ENCODE measurements at places on chromosomes 12 and 14. TPM values are rescaled to one million over a fixed set of nuclear protein-coding genes. Genes with fewer than 3 reads are reported as not detected.

Gene CGRRF1
- 13.3 TPM for total RNA-seq

Gene PAN2
- 64.2 TPM for total RNA-seq

Gene KLHL33
- 0.05 TPM for total RNA-seq

DNA sequence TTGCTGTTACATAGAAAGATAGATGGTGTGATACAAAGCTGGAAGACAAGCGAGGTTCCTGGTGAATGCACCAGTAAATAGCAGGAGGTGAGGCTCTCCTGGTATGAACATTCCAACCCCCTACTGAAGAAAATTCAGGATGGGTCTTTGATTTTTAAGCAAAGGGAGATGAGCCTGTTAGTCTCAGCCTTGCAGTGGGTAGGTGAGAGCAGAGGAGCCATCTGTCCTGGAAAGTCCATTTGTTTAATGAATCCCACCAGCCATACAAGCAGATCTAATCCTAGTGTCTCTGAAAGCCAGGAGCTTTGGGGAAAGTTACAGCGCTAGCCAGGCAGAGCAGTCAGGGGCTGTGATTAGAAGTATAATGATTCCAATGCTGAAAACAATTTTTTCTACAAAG is 234.8 kb upstream of the FOXN3 start:
- no peaks in the 10 kb centered on the region for H3K27me3 ChIP-seq
- DNase-seq: no peak
- no peaks in the 10 kb centered on the region for H3K36me3 ChIP-seq

GRCh38 chr14:97709552-97709951 is 912.4 kb downstream of the VRK1 start:
- peak; percentile 56 for DNase-seq
- no peak overlapping the region for H3K4me3 ChIP-seq
- H3K27ac ChIP-seq: no peak overlapping the region
- H3K4me1 ChIP-seq: peaks cover 77% of the 10 kb centered on the region

DNA sequence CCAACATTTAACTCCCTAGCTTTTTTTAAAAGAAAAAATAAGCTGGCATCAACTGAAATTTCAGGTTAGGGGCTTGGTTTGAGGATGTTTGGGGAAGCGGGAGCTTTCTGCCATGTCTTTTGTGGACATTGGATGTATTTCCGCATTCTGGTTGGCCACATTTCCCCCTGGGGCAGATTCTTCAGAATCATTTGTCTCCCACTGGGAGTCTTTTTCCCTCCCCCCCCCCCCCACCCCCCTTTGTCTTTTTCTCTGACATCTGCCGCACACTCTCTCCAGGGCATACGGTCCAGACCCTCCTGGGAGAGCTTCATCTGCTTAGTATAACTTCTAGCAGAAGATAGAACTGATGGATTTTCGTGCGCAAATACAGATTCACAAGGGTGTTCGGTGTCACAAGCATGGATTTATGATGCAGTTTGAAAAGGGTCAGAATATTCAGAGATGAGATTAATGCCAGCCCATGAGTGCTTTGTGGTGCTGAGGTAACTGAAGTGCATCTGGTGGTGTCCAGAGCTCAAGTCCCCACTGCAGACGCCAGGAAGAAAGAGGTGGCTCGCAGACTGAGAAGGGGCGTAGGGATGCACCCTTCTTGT is 40.2 kb downstream of the ETV6 start:
- no peak for DNase-seq
- H3K27ac ChIP-seq: no peak overlapping the region
- H3K27me3 ChIP-seq: no peaks in the 10 kb centered on the region
- peaks cover 6% of the 10 kb centered on the region for H3K4me1 ChIP-seq
- peaks cover 18% of the 10 kb centered on the region for H3K36me3 ChIP-seq

DNA sequence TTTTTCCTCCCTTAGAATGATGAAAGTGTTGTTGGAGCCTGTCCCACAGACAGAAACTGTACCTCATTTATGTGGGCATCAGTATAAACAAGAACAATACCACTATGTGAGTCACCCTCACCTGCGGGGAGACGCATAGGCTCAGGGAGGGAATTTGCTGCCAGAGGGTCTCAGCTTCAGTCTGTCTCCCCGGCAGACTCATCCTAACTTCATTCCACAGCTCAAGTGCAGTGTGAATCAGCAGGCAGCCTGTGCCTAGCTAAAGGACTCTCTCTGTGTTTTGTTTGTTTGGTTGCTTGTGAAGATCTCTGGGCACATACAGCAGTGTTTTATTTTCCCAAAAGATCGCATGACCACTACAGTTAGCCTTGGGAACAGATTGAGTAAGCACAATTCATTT is 98.9 kb downstream of the PRKCH start:
- H3K4me3 ChIP-seq: no peak overlapping the region
- peaks cover 20% of the 10 kb centered on the region for H3K4me1 ChIP-seq
- H3K36me3 ChIP-seq: peaks cover 53% of the 10 kb centered on the region
- H3K27me3 ChIP-seq: no peaks in the 10 kb centered on the region
- H3K27ac ChIP-seq: peak overlapping the region; percentile 4
- DNase-seq: no peak
